ENCODE measurements at places on chromosomes 1 and 21.

- no peak for DNase-seq
Observed at GRCh38 chr1:183913567-183913993, 108.7 kb downstream of the RGL1 start.

DNA sequence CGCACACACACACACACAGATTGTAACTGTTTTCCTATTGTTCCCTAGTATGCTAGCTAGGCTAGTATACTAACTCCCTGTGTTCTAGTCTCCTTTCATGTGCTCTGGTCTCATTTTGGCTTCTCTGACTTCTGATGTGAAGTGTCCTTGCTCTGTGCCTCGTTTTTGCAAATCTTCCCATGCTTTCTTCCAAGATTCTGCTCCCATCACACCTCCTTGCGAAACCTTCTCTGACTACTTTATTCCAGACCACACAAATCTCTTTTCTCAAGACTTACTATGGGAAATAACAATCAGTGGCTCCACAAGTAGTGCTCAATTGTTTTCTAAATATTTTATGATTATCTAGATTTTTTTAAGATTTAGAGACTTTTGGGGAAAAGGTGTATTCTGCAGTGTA is 10.3 kb downstream of the PRRX1 start:
- no peak for DNase-seq

GRCh38 chr1:43008115-43009060 is 49.7 kb upstream of the SLC2A1 start:
- no peak for DNase-seq

DNA sequence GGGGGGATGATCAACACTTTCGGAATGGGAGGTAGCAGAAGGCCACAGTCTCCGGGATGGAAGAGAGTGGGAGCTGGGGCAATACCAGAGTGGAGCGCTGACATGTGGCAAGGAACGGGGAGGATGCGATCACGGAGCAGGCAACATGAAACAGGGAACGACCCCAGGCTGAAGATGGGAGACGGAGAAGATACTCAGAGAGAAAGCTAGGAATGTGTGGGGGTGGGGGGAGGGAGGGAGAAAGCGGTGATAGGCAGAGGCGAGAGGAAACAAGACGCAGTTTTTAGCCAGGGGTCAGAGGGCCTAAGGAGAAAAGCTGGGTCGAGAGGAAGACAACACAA is 577 bp downstream of the RAB3GAP2 start:
- DNase-seq = peak; percentile 53

GRCh38 chr21:33418691-33419090 is 15.5 kb downstream of the IFNGR2 start:
- DNase-seq = no peak

DNA sequence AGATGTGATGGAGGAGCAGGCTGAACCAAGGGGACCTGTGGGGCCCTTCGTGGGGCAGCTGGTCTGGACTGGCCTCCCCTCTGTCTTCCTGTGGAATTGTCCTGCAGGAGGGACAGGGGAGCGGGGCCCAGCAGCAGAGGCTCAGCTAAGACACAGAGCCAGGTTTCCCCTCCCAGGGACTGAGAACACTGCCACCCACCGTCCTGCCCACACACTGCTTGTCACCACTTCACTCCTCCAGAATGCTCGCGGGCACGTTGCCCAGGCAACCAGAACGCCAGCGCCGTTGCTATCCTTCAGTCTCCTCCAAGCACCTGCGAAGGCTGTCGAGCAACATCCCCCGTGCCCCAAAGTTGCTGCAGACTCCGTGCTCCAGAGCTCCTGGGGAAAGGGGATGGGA is 46.4 kb downstream of the AJAP1 start:
- no peak for DNase-seq

DNA sequence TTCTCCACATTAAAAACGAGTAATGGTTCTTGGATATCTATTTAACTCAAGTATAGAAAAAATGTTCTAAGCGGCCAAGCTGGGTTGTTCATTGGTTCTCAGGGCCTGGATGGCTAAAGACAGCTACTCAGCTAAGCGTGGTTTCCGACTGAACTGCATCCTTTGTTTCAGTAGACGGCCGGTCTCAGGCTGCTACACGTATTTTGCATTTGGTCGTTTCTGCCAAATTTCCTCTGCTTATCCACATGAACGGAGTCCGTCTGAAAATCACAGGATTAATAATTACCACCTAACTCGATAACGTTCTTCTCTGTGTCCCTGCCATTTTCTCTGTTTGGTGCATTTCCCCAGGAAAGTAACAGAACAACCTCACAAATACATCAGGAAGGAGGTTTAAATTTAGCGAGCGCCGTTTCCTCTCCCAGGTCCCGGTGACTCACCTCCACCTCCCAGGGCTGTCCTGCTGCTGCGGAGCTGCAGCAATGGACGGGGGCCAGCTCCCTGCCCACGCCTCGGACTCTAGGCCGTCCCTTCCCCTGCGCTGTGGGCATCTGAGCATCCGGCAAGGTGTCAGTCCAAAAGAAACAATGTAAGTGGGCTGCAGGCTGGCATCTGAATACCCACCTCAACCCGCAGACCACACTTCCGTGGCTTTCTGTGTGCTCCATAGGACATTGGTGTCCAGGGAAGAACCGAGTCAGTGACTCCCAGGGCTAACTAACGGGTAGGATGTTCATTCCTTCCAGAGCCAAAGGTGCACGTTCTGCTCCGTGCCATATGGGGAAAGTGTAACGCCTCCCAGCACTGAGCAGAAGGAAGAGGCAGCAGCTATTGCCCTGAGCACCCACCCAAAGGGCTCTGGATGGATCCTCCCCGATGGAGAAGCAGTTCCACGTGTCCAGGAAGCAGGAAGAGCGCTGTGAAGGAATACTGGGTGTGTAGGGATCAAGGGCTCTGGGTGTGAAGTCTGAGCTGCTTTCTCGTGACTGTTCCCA is 4.1 kb upstream of the GABRD start:
- no peak for DNase-seq

DNA sequence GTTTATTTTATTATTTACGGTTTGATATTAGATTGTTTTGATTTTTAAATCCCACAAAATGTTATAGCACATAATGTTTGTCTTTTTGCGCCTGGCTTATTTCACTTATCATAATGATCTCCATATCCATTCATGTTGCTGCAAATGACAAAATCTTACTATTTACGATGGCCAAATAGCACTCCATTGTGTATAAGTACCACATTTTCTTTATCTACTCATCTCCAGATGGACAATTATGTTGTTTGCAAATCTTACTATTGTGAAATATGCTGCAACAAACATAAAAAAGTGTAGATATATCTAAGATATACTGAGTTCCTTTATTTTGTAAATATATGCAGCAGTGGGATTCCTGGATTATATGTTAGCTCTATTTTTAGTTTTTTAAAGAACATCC is 1568.3 kb downstream of the AMY1C start:
- DNase-seq = no peak

GRCh38 chr1:235515844-235516512 is 11.7 kb upstream of the B3GALNT2 start:
- no peak for DNase-seq

GRCh38 chr1:83555871-83556270 is 443.1 kb downstream of the TTLL7 start:
- DNase-seq = no peak

GRCh38 chr1:151243683-151244216 is 10.8 kb upstream of the PSMD4 start:
- DNase-seq = no peak

- DNase-seq = no peak
Observed at GRCh38 chr21:45420061-45421041, 15.4 kb downstream of the COL18A1 start.

DNA sequence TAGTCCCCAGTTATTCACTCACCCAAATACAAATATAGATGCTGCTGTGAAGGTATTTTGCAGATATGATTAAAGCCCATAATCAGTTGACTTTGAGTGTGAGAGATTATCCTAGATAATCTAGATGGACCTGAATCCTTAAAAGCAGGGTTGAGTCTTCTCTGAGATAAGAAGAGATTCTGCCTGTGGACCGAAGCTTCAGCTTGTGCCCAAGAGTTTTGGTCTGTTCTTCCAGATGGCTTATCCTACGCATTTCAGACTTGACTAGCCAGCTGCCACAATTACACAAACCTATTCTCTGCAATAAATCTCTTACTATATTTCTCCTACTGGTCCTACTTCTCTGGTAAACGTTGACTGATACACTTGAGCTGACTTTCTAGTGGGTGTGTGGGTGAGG is 145.1 kb downstream of the KCNJ6 start:
- no peak for DNase-seq

DNA sequence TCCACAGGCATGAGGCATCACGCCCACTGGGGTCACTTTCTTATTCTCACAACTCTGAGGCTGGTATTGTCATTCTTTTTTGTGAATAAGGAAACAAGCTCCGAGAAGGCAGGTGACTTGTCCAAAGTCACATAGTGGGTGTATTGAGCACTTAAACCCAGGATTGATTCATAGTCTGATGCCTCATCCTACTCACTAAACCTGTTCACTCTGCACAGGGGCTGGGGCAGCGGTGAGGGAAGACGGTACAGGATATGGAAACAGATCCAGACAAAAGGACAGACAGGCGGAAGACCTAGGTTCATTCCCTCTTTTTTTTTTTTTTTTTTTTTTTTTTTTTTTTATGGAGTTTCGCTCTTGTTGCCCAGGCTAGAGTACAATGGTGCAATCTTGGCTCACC is 56.6 kb downstream of the NKAIN1 start:
- no peak for DNase-seq

GRCh38 chr1:231806623-231807495 is 180.3 kb downstream of the DISC1 start:
- DNase-seq = peak; percentile 83

DNA sequence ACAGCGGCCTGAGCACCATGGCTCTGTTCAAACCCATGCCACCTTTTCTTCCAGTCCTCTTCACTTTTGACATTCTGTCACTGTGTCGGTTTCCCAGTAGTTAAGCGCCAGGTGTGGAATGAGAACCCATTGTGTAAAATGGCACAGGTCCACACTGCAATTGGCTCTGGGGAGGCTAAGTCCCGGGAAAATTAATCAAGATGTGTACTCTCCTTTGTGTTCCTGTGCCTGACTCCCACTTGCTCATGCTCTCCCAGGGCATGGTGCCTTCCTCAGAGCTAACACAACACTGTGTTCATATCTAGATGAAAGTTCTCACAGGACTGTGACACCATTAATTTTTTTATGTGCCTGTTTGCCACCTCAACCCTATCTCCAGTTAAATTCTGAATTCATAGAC is 59.0 kb upstream of the BTG3 start:
- DNase-seq = no peak

- DNase-seq = no peak
Observed at GRCh38 chr1:238439511-238439910, 548.8 kb upstream of the ZP4 start.

DNA sequence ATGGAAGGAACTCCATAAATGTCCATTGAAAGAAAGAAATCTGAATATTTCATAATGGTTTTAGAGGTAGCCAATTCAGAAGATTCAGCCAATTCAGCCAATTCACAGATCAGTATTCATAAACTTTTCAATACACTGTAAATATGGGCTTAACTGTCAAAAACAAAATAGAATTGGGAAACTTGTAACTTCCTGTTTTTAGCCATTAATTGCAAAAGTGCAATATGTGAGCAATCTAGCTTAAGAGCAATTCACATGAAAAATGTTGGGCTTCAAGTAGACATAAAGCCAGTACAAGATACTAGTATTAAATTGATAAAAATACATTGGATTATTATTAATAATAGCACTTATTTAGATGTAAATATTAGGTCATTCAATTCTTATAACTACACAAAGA is 27.5 kb upstream of the PLPPR4 start:
- no peak for DNase-seq

DNA sequence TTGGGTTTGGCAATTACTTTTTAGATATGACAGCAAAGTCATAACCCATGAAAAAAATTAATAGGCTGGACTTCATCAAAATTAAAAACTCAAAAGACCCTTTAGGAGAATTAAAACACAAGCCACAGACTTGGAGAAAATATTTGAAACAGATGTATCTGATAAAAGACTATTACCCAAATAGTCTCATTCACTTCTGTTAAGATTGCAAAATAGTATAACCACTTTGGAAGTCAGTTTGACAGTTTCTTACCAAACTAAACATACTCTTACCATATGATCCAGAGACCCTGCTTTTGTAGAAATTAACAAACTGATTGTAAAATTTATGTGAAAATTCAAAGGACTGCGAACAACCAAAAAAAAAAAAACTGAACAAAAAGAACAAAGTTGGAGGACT is 32.5 kb upstream of the SLC44A3 start:
- no peak for DNase-seq

GRCh38 chr1:167428395-167428794 is 89.9 kb downstream of the CD247 start:
- no peak for DNase-seq

GRCh38 chr1:181356505-181357340 is 126.6 kb upstream of the CACNA1E start:
- DNase-seq = peak; percentile 28

DNA sequence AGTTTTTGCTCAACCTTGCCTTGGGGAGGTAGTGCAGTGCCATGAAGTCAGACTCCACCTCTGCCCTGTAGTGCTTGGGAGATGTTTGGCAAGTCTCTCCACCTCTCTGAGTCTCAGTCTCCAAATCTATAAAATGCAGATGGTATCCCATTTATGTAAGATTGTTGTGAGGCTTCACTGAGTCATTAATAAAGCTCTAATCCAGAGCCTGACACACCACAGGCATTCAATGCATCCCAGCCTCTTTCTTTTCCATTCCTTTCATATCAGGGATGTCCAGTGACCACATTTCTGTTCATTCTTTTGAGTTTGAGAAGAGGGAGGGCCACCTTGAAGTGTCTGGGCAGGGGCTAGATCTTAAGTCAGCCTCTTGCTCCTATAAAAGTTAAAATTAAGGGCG is 37.6 kb upstream of the LMO4 start:
- DNase-seq = no peak

GRCh38 chr1:169326261-169326955 is 41.2 kb downstream of the NME7 start:
- peak; percentile 29 for DNase-seq

DNA sequence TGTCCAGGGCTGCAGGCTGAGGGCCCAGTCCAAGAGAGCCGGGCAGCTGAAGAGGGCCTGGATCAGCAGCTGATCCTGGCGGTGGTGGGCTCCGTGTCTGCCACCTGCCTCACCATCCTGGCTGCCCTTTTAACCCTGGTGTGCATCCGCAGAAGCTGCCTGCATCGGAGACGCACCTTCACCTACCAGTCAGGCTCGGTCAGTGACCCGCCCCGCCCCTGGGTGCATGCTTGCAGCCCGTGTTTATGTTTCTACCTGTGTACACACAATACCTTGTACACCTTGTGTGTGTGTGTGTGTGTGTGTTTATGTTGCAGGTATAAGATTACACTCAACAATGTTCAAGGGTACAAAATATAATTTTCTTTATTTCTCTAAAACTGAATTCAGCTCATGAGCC is 13.0 kb downstream of the TIE1 start:
- DNase-seq = no peak

Data from Kasumi-1 (cell line).